ENCODE measurements at places on chromosomes 1 and 21.

DNA sequence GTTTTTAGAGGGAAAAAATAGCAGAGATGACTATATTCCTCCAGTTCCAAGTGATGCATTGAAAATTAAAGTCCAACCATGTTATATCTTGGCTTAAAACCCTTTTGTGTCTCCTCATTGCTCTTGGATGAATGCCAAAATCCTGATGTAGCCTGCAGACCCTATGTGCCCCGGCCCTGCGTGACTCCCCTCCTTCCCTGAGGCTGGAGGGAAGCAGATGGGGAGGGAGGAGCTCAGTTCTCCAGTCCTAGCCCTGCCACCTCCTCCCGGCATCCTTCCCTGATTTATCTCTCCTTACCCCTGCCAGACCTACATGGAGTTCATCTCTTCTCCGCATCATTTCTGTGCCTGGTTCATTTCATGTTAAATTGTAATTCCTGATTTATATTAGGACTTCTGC is 397.4 kb downstream of the PTPRU start:
- DNase-seq, result no peak

DNA sequence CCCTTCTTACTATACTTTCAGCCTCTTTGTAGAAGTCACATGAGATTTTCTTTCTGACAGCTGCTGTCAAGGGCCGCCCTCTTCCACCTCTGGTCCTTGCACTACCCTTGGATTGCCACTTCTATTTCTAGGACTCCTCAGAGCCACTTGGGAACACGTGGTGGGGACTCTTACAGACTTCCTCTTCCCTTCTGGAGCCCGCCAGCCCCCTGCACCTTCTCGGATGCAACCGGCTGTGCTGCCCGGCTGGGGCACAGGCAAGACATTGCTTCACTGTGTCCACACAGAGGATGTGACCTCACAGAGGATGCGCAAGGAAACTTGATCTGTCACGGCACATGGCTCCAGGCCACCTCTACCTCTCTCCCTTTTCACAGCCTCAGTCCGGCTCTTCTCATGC is 2.4 kb upstream of the IKBKE start:
- peak; percentile 40 for DNase-seq

- DNase-seq, result no peak
Measured at GRCh38 chr1:59006932-59007331, 223.1 kb upstream of the JUN start.

DNA sequence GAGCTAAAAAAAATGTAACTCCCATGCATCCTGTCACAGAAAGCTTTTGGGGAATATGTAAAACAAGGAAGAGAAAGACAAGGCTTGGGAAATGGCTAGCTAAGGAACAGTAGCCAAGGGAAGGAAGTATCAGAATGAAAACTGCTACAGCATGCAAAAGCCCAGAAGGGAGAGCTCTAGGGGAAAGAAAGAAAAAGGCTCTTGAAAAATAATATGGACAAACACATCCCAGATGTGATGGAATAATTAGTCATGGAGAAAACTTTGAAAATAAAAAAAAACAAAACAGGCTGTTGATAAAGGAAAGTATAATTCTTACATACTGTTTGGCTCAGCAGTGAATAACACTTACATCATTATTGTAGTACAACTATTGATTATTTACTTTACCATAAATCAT is 47.9 kb upstream of the VCAM1 start:
- peak; percentile 42 for DNase-seq

GRCh38 chr1:8464377-8464776 is 146.5 kb downstream of the SLC45A1 start:
- DNase-seq, result no peak
